Hindlimb muscle (tissue), 1 donor: ENCODE measurements at places on chromosomes 13 and 19.
A peak's percentile ranks its signal among the peaks of the same experiment; 100 is the strongest.

- DNase-seq: no peak
Observed at GRCh38 chr13:40996426-40997092, 22.6 kb downstream of the ELF1 start.

- no peak for DNase-seq
Observed at GRCh38 chr13:97506511-97506910, 72.5 kb downstream of the RAP2A start.

DNA sequence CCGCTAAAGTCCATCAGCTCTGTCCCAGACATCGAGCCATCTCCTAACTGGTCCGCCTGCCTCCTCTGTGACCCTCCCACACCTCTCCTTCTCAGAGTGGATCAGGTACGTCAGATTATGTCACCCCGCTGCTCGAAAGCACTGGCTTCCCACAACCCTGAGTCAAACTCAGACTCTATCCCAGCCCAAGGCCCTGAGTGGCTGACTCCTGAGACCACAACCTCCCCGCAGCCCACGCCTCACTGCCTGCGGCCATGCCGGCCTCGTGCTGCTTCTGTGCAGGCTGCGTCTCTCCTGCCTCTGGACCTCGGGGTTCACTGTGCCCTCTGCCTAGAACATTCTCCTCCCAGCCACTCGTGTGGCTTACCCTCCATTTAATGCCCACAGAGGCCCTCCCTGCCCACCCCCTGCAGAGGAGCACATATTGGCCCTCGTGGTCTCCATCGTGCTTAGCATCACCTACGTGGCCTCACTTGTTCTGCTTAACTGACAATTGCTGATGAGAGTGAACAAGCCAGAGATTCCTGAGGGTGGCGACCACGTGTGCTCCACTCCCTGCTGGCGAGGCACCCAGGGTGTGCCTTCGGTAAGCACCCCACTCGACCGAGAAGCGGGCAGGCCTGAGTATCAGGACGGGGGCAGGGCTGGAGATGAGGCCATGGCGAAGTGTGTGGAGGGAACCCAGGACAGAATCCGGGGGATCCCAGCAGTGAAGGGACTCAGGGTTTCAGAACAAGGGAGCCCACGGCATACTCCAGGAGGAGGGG, 13.5 kb upstream of the FKRP start:
- no peak for DNase-seq

- DNase-seq: peak; percentile 14
Observed at GRCh38 chr13:32588736-32589135, 2.5 kb downstream of the PDS5B start.

DNA sequence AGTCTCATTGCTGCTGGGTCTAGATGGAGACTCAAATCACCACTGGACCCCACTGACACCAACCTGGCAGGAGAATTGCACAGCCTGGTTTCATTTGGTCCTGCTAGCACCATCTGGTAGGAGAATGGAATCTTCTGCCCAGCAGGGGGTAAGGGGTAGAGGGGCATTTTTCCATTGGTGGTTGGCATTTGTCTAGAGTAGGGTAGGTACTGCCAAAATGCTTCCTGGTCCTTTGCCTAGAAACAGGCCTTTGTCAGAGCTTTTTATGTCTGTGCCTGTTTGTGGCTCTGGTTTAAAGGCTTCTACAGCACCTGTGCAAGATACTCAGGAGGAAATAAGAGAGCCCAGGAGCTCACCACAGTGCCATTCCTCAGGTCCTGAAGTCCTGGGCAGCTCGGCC, 121.3 kb downstream of the KCTD12 start:
- DNase-seq: no peak

- no peak for DNase-seq
Observed at GRCh38 chr13:49503951-49504350, 8.2 kb downstream of the PHF11 start.

GRCh38 chr19:934865-935479, 9.1 kb downstream of the ARID3A start:
- peak; percentile 85 for DNase-seq

DNA sequence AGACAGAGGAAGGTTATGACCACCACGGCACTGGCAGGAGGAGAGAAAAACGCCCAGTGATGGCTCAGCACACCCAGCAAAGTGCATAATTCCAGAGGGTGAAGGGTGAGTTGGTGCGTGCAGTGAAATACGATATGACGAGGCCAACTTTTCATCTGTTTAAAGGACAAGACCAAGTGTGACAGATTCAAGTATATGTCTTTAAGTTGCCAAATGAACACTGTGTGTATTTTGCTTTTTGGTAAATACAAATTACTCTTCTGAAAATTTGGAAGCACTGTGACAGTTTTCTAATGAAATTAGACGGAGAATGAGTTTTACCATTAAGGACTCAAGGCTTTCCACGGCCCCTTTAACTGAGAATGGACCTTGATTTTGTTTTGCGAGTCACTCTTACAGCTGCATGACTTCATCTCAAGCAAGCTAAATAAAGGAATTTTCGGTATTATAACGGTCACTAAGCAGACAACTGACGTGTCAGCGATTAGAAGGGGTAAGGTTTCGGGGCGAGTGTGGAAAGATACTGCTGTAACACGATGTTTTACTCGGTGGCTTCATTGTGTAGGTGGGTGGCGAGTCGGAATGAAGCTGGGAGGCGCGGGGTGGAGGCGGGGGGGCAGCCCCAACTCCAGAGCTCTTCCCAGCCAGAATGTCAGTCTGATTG, 22.8 kb downstream of the COL4A2 start:
- DNase-seq: no peak

DNA sequence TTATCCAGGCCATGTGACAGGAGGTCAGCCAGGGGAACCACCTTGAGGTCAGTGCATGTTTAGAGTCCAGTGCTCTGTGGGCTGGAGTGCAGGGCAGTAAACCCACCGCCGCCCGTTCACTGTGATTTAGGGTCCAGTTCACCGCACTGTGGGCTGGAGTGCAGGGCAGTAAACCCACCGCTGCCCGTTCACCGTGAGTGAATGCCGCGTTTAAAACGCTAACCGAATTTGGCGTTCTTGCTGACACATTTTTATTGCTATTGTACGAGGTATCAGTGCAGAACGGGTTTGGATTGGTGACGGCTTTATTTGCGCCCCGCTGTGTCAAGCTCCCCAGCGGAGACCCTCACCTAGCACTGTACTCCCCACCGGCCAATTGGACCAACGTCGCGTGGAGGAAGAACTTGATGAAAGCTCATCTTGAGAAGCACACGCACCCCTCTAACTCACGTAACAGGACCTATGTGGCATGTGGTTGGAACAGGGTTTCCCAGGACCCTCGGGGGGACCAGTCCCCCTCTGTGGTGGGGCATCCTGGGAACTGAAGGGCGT, 27.9 kb downstream of the C13orf46 start:
- DNase-seq: no peak

- DNase-seq: no peak
Observed at GRCh38 chr13:91031508-91031907, 316.0 kb upstream of the MIR17HG start.

DNA sequence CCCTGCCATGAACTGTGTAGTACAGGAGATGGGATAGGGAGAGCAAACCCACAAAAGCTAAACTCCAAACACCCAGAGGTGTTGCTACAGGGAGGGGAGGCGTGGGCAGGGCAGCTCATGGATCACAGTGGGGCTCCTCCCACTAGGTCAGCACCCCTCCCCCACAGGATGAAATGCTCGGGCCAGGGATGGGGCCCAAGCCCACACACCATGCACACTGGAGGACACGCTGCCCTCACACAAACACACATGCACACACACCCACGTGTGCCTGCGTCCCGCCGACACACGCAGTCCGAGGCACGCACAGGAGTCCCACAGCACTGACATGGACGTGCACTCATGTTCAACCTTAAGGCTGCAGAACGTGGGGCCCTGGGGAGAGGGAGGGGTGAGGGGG, 6.0 kb upstream of the CCNP start:
- no peak for DNase-seq

- no peak for DNase-seq
Observed at GRCh38 chr19:5234412-5234811, 106.2 kb downstream of the PTPRS start.

DNA sequence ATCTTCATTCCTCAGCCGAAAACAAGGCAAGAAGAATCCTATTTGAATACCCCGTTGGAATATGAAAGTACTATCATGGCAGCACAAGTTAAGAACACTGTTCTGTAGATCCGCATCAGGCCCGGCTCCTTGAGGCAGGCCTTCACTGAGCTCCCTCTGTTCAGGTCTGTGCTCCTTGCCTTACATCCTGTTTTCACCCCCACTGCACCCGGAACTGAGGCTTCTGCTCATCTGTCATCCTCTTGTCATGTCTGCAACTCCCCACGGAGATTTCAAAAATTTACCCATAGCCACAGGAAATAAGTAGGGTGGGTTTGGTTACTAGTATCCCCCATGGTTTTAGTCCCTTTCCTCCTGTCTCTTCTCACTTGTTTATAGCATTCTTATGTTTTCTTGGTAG, 861.9 kb downstream of the GPC5 start:
- no peak for DNase-seq

GRCh38 chr13:36888645-36889044, 31.4 kb downstream of the SMAD9 start:
- DNase-seq: no peak

DNA sequence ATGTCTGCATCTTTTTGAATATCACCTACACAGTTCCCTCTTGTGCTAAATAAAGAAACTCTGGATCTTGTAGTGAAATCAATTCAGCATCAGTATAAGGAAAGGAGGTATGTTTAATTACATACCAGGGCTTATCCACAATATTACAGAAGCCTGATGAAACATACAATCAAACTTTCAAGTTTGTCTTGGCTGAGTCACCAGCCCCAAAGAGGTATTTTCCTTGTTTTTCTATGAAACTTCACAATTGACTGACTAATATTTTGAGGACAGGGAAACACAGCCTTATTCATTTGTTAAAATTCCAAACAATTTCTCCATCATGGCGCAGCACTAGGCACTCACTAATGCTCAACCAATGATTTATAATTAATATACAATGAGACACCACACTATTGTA, 952.4 kb downstream of the PCDH17 start:
- DNase-seq: no peak

DNA sequence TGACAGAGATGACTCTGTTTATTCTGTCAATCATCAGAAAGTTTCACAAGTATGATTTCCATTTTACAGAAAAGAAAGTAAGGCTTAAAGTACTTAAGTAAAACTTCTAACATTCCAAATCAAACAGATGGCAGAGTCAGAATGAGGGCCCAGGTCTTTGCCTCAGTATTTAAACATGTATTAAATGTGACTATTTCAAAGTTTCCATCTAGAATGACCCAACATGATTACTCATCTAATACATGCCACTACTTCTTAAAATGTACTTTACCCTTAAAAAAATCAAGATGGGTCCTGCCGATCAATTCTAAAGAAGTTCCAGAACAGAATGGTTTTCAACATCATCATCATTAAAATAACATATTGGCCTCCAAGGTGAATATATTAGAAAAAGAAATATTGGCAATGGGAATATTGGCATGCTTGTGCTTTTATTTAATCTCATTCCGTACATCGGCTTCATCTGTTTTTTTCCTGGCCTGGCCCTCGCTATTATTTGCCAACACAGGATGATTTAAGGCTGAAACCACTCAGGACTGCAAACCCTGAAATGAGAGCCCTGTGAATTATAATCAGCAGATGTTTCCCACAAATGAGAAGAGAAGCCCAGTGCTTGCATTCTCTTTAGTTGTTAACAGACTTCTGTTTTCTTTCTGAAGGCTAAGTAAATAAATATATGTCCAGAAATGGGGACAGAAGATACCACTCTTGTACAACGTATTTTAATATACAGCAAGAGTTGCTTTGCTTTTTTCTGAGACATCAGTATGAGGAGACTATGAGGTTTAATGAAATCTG, 340.0 kb downstream of the DNAJC15 start:
- peak; percentile 77 for DNase-seq

DNA sequence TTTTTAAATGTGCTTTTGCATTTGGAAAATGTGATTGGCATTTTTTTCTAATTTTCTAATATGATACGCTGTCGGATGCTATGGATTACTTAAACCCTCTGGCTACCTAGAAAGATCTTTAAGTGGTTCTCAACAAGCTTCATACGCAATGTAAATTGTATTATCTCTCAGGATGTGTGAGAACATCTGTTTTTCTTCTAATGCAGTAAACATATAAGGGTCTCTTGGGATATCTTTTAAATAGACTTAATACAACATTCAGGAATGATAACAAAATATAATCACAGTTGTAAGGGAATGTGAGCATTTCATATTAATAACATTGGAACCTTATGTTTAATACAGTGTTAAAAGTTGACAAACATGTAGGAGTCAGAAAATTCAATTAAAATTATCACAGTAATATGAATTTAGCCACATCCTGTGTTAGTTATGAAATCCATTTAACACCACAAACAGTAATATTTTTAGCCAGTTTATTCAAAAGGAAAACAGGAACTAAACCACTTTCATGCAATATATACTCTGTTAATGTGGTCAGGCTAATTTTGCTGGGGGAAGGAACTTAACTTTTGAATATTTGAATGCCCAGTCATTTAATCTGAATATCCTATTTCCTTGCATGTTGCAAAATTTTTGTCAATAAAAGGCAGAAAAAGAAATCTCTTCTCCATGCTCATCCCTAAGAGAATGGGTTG, 15.0 kb upstream of the ALOX5AP start:
- no peak for DNase-seq

DNA sequence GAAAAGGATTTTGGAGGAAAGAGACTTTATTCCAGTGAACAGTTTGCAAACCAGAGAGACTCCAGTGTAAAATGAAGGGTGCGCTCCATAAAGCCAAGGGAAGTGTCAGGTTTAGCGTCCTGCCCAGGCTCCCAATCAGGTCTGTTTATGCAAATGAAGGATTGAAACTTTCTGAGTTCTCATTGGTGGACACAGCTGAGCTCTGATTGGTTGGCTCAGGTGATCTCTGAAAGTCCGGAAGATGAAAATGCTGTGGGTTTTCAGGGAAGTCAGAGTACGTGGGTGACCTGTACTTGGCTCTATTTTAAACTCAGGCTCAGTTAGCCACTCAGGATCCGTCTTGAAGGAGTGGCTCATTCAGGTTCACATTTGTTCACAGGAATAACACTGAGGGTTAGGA, 28.7 kb upstream of the CD33 start:
- DNase-seq: no peak

DNA sequence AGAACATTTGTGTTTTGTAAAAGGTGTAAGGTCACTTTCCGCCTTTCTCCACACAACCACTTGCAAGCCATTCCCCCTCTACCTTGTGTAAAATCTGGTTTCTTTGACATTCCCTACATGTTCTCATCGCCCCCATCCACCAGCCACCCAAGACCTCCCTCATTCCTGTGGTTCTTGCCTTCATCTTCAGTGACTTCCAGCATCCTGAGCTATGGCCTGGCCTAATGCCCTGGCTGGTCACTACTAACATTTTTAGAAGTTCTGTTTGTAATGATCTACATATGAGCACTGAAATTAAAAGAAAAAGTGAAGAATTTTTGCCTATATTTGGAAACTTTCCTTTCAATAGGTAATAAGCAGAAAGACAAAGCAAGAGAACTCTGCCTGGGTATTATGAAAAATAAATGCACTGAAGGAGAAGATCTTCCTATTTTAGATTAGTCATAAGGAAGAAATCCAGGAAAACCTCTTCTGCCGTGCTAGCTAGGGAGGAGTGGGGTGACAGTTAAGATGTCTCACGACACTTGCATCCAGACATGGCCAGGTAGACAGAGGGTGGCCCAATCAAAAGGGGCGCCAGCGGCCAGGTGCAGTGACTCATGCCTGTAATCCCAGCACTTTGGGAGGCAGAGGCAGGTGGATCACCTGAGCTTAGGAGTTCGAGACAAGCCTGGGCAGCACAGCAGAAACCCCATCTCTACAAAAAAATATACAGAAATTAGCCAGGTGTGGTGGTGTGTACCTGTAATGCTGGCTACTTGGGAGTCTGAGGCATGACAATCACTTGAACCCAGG, 28.1 kb upstream of the MPHOSPH8 start:
- no peak for DNase-seq

- DNase-seq: no peak
Observed at GRCh38 chr13:44557986-44558385, 18.1 kb downstream of the TSC22D1 start.

- no peak for DNase-seq
Observed at GRCh38 chr19:51114087-51114729, 6.0 kb upstream of the CTU1 start.
